OCI-M1 (cell line): ENCODE measurements at places on chromosomes 7 and 10.

- DNase-seq: no peak
Observed at GRCh38 chr7:93013446-93014061, 104.2 kb downstream of the SAMD9 start.

GRCh38 chr7:16528520-16528919, 1.9 kb downstream of the LRRC72 start:
- no peak for DNase-seq

GRCh38 chr7:9657257-9657656, 1223.8 kb downstream of the NXPH1 start:
- peak; percentile 6 for DNase-seq

DNA sequence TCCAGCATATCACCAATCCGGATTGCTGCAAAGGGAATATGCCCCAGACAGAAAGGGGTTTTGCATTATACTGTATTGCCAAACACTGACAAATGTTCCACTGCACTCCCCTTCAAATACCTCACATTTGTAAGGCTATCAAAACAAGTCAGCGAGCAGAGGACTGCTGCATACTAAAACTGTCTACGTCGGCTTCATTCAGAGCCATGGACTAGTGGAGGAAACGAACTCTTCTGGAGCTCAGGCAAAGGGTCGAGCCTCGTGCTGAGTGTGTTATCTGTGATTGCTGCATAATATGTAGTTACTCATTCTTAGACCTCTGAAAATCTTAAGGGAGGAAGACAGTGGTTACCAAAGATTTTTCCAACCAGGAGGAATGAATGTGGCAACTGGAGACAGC, 200.2 kb downstream of the DYNC1I1 start:
- DNase-seq: no peak

DNA sequence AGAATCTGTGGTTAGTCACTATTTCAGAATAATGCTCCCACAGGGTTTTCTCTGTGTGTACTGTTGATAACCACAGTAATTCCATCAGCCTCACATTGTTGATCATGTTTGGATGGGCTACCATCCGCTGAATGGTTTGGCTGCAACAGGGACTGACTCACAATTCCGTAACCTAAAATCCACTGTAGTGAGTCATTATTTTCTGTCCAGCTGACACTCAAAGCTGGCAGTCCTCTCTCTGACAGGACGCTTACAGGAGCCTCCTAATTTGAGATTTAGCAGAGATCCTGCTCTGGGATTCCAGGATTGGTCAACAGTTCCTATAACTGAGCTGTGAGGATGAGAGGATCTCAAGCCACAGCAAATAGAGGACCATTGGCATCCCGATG, 32.7 kb downstream of the VWA2 start:
- DNase-seq: no peak

- no peak for DNase-seq
Observed at GRCh38 chr7:150420242-150420641, 30.2 kb upstream of the GIMAP8 start.

- DNase-seq: no peak
Observed at GRCh38 chr7:50397320-50397970, 52.7 kb downstream of the FIGNL1 start.
